Fibroblast of villous mesenchyme (primary cell): ENCODE measurements at places on chromosomes 11 and 22. TPM values are rescaled to one million over a fixed set of nuclear protein-coding genes. Genes with fewer than 3 reads are reported as not detected.
A peak's percentile ranks its signal among the peaks of the same experiment; 100 is the strongest.

PANX2 gene
- total RNA-seq: 0.32 and 0.43 TPM in 2 replicates

GPR83 gene
- under 0.01 TPM in 1 of 2 replicates, not detected in the other for total RNA-seq

- DNase-seq: no peak
These were observed 79.3 kb upstream of the TENM4 start for GRCh38 chr11:79520086-79520485.

GRCh38 chr11:16986434-16987204 is 27.6 kb downstream of the PLEKHA7 start:
- DNase-seq: no peak

OR51B5 gene
- 0.32 and 0.43 TPM in 2 replicates for total RNA-seq

- DNase-seq: peak; percentile 97
These were observed 47.8 kb downstream of the DBX1 start for GRCh38 chr11:20112291-20113148.

LRRC10B gene
- total RNA-seq: not detected in 2 replicates

TSKU gene
- 18.6 and 20.9 TPM in 2 replicates for total RNA-seq

SCGB2A2 gene
- total RNA-seq: not detected in 2 replicates

UBQLN3 gene
- total RNA-seq: 0.43 TPM in 1 of 2 replicates, not detected in the other

TMEM151A gene
- under 0.01 TPM in 1 of 2 replicates, not detected in the other for total RNA-seq

- no peak for DNase-seq
These were observed 100.9 kb downstream of the FAM76B start for GRCh38 chr11:95688501-95689222.

DNA sequence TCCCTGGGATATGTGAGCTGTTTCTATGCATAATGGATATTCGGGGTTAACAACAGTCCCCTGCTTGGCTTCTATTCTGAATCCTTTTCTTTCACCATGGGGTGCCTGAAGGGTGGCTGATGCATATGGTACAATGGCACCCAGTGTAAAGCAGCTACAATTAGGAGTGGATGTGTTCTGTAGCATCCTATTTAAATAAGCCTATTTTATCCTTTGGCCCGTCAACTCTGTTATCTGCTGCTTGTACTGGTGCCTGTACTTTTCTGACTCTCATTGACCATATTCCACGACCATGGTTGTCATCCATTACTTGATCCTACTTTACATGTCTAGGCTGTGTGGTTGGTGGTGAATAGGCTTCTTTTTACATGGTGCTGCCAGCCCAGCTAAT is 1.3 kb downstream of the TUG1 start:
- no peak for DNase-seq

GRCh38 chr22:22074634-22075381 is 92.2 kb upstream of the TOP3B start:
- DNase-seq: peak; percentile 10

HIRA gene
- total RNA-seq: 18.7 and 19.0 TPM in 2 replicates

- DNase-seq: peak; percentile 46
These were observed 500 bp upstream of the ADSL start for GRCh38 chr22:40345815-40346184.

GGTLC3 gene
- total RNA-seq: not detected in 2 replicates

DNA sequence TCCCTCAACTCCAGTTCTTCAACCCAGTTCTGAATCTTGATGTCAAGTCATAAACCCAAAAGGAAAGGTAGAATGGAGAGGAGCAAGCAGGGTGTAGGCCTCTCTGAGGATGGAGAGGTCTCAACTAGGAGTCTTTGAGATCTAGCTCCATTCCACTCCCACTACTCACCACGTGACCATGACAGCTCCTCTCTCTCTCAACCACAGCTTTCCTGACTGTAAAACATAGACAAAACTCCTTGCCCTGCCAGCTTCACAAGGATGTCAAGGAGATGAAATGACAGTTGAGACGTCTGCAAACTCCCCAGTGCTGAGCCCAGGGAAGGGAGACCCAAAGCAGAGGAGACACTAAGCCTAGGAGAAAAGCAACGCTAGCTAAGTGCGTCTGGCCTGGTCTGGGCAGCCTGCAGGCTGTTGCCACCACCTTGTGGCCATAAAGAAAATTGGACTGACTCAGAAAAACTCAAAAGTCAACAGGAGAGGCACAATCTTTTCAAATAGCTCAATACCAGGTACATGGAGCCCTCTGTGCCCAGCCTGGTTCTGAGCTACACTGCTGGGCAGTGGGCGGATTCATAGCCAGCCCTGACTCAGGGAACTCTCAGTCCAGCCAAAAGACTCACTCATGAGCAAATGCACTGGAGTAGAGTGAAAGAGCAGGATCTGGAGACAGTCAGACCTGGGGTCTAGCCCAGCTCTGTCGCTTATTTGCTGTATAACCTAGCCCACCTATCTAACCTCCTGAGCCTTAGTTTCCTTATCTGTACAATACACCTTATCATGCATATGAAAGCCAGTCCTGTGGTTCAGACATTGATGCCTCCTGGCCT is 3.4 kb downstream of the CLPB start:
- DNase-seq: peak; percentile 67

GRCh38 chr22:25085156-25085555 is 114.5 kb upstream of the CRYBB3 start:
- DNase-seq: no peak

DNA sequence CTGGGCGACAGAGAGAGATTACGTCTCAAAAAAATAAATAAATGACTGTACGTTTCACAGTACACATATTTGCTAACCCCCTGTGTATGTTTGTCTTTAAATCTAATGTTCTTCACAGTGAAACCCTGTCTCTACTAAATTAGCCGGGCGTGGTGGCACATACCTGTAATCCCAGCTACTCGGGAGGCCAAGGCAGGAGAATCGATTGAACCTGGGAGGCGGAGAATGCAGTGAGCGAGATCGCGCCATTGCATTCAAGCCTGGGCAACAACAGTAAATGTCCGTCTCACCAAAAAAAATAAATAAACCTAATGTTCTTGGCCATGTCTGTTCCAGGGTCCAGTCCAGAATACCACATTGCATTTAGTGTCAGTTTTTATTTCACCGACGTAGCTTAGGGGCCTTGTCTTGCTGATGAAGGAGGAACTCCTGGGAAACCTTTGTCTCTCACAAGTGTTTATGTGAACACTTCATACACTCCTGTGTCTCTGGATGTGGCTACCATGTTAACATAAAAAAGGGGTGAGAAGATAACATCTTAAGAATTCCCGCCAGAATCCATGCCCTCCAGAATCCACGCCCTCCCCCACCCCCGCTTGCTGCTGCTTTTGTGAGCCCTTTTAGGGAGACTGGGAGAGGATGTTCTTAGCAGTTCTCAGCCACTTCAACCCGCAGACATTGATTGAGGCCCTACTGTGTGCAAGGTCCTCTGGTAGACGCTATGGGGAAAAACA is 5.0 kb upstream of the SERHL2 start:
- DNase-seq: no peak

- DNase-seq: no peak
These were observed 710 bp upstream of the THY1 start for GRCh38 chr11:119423509-119424254.

TRIM49D1 gene
- total RNA-seq: not detected in 2 replicates

HBE1 gene
- 0.97 and 1.7 TPM in 2 replicates for total RNA-seq

TRIM6 gene
- 6.1 and 6.5 TPM in 2 replicates for total RNA-seq

TSPAN18 gene
- total RNA-seq: under 0.01 and 0.64 TPM in 2 replicates

DNA sequence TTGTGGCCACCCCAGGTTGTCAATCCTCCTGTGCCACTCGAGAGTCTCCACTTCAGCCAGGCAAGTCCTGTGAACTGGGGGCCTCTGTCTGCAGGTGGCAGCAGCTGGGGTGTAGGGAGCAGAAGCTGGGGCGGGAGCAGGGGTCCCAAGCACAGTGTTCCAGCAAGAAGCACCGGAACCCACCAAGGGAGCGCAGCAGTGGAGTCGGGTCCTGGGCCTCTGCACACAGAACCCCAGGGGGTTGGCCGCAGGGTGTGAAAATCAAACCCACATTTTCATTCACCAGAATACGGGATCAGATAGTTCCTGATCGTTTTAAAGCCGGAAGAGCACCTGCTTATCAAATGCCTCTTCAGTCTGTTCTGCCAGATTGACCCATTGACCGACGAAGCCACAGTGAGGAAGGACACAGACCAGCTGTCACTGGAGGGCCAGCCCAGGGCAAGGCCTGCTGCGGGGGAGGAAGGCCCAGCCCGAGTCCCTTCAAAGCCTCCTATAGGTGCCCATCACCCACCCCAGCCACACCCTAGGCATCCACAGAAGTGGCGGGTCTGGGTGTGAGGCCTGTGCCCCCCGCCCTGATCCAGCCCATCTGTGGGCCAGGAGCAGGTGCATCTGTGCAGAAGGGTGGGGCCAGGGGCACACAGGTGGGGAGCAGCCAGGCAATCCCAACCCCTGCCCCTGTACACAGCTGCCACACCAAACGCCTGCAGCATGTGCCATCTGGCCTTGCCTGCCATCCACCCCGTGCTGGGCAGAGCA is 34.1 kb downstream of the RSPH14 start:
- DNase-seq: no peak

BCO2 gene
- 0.97 and 3.0 TPM in 2 replicates for total RNA-seq

PDE2A gene
- under 0.01 TPM in 2 replicates for total RNA-seq

DNA sequence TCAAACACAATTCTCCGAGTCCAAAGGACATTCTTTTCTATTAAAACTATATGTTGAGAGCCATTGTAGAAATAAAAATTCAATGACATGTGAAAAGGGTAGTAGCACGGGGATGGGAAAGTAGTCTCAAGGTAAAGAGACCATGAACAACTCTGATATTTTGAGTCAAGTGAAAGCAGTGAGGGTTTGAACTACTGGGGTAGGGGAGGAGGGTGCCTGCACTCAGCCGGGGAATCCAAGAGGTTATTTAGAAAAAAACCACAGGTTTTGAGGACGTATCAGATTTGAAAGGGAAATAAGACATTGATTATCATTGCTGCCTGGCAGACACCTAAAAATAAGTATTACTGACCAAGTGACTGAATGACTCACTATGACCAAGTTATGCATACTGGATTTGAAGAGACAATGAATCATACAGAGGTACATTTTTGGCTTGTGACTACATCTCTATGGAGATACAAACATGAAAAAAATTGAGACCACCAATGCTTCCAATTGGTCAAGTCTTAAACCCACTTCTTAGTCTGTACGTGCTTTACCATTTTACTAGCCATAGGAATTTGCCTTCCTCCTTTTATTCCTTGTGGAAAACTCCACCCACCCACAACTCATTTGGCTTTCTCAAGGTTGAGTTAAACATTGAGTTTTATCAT is 2.2 kb upstream of the OR52H1 start:
- peak; percentile 46 for DNase-seq

ADAMTS15 gene
- total RNA-seq: 2.2 and 2.9 TPM in 2 replicates

DNA sequence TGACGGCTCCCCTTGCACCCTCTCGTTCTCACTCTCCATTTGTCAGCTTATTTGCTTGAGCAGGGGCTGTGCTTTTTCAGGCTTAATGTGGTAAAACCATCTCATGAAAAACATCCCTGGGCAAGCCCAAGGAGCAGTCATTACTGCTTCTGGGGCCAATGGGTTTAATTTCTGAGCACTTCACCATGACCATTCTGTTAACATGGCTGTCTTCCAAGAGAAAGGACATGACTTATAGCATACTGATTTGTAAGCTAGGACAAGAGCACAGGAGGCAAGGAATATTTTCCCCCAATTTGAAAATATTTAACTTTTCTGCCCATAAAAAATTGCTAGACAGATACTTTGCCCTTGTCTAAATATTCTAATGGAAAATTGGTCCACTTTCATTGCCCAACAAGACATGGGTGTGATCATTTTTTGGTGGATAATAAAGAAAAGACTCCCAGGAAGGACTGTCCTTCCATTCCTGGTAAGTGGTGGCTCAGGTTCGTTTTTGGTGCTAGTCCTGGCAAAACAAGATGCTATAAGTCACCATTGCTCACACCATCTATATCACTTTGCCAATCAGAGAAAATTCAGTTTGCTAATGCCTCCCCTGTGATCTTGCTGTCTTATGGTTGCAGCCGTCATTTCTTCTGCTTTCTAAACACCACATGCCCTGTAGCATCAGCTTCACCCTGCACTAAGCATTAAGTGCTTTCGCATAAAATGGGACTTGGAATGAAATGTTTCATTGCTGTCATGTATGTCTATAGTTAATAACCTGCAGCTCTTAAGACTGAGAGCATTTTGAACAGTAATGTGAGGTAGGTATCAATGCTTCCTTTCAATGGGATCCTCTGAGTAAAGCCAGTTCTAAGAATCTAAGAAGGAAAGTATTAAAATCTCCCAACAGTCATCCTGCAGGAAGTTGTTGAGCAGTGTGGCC is 108.5 kb downstream of the DBX1 start:
- DNase-seq: no peak

FAM118B gene
- total RNA-seq: 25.8 and 38.0 TPM in 2 replicates

DNA sequence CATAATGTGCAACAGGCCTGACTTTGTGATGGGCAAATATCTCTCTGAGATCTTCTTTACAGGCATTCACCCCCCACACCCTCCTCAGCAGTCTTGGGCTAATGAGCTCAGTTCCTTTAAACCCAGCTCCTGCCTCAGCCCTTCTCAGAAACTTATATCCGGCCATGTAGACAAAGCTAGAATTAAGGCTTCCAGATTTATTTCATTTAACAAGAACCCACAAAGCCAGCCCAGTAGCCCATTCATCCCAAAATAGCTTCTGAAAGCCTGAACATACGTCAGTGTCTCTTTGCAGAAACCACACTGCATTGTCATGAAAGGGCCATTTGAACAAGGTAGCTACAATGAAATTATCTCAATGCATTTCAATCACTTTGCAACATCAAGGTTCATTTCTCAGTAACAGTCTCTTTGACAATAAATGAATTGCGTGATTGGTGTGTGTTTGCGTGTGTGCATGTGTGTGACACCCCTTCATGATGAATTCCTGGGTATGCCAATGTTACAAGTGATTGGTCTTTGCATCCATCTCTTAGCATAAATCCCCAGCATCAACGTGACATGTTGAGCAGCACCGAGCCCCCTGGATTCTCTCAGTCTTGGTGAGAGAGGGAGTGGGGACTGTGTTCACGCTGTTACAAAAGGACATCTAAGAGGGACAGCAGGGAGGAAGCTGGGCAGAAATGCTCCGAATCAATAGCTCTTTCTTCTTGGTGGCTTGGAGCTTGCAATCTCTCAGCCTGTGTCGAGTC is 299.6 kb downstream of the KIRREL3 start:
- no peak for DNase-seq

DNA sequence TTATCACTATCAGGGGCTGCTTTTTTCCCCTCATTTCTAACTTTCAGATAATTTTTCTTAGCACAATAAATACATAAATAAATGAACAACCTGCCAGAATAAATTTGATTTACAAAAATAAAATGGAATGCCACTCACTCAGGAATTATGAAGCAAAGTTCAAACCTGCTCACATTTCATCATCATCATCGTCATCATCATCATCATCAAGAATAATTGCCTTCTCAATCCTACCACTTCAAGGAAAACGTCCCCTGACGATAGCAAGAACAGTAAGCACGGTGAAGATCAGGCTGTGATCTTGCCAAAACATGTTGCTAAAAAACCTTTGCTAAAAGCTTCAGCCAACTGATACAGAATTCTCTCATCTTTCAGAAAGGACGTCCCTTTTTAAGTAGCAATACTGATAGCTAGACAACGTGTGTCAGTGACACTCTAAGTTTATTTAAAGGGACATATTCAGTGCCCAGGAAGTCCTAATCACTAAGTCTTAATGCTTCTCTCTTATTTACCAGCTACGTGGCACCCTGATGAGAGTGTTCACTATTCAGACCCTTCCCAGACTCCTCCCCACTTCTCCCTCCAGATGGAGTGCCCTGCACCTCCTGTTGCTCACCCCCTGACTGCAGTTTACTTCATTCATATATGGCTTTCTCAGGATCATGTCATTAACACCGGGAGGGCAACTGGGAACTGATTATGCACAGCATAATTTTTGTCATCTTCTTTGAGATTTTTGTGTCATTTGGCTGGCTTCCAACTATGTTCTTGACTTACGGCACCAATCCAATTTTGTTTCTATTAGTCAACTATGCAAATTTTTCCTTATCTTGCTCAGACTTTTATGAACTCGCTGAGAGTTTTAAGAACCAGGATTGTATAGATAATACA is 200.1 kb upstream of the GUCY1A2 start:
- DNase-seq: no peak

GRCh38 chr11:92266806-92267205 is 42.2 kb downstream of the FAT3 start:
- DNase-seq: no peak

LSP1 gene
- 0.32 TPM in 1 of 2 replicates, not detected in the other for total RNA-seq
